Activated CD8-positive, alpha-beta T cell treated with anti-CD3 and anti-CD28 coated beads, Interleukin-2, amount 10 ng/mL, durations not matched to agents 7 days and 5 days (primary cell): ENCODE measurements at places on chromosomes 13 and 19. TPM values are rescaled to one million over a fixed set of nuclear protein-coding genes. Genes with fewer than 3 reads are reported as not detected.

Gene ZNF729
- total RNA-seq, result not detected

GRCh38 chr13:92538164-92538563 lies 688.4 kb upstream of the GPC6 start:
- no peaks in the 10 kb centered on the region for H3K27me3 ChIP-seq
- no peak overlapping the region for H3K27ac ChIP-seq
- no peaks in the 10 kb centered on the region for H3K36me3 ChIP-seq
- H3K4me3 ChIP-seq, result no peak overlapping the region
- no peak for DNase-seq

GRCh38 chr13:50357136-50357535 lies 341.9 kb downstream of the KCNRG start:
- H3K36me3 ChIP-seq, result no peaks in the 10 kb centered on the region
- no peak overlapping the region for H3K4me3 ChIP-seq

- no peak overlapping the region for H3K27ac ChIP-seq
- peaks cover 2% of the 10 kb centered on the region for H3K27me3 ChIP-seq
- H3K36me3 ChIP-seq, result no peaks in the 10 kb centered on the region
- DNase-seq, result no peak
- H3K4me3 ChIP-seq, result no peak overlapping the region
Observed at GRCh38 chr13:95485045-95485517, 67.4 kb upstream of the CLDN10 start.

DNA sequence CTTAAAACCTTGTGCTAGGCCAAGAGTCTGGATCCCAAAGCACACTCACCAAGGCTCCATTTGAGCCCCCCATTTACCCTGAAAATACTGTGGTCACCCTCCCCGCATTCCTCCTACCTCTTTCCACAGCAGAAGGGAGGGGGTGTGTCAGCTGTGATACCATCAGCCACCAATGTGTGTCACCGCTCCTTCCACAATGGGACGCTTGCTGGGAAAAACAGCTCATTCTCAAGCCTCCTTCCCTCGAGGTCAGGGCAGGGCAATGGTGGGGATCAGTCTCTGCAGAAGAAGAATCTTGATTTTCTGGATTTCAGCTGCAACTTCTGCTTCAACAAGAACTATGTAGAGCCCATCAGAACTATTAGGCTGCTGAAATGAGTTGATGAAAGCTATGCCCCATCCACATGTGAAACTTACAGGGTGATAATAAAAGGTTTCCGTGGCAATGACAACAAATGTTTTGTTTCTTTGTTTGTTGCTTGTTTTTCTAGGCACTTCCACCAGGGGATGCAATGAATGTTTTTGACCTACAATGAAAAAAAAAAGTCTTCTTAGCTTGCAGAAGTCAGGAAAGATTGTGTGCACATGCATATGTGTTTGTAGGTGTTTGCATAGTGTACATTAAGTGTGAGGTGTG lies 26.4 kb upstream of the ZNF507 start:
- no peak overlapping the region for H3K27ac ChIP-seq
- peak; percentile 22 for DNase-seq
- H3K36me3 ChIP-seq, result no peaks in the 10 kb centered on the region
- peaks cover 3% of the 10 kb centered on the region for H3K27me3 ChIP-seq
- H3K4me1 ChIP-seq, result no peaks in the 10 kb centered on the region

Gene UBL5
- total RNA-seq, result 395 TPM

DNA sequence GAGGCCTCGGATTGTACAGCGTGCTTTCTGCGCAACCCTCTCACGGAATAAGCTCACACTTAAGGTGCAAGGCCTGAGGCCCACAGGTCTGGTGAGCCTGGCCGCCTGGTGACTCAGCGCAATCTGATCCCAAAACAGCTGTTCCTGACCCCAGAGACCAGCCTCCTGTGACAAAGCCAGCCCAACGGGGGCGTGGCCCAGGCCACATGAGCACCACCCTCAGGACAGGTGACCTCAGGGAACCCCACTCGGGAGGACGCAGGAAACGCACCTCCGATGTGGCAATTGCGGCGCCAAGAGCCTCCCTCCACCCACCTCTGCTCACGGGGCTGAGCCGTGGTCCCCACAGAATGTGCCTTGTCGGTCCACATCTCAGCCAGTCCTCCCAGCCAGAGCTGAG lies 26.4 kb downstream of the GRTP1 start:
- no peaks in the 10 kb centered on the region for H3K27me3 ChIP-seq
- no peaks in the 10 kb centered on the region for H3K36me3 ChIP-seq
- H3K4me1 ChIP-seq, result no peaks in the 10 kb centered on the region

Gene POLD1
- 163 TPM for total RNA-seq

Gene ZNF284
- 2.2 TPM for total RNA-seq

Gene PGLYRP2
- total RNA-seq, result not detected

Gene SMIM44
- not detected for total RNA-seq

DNA sequence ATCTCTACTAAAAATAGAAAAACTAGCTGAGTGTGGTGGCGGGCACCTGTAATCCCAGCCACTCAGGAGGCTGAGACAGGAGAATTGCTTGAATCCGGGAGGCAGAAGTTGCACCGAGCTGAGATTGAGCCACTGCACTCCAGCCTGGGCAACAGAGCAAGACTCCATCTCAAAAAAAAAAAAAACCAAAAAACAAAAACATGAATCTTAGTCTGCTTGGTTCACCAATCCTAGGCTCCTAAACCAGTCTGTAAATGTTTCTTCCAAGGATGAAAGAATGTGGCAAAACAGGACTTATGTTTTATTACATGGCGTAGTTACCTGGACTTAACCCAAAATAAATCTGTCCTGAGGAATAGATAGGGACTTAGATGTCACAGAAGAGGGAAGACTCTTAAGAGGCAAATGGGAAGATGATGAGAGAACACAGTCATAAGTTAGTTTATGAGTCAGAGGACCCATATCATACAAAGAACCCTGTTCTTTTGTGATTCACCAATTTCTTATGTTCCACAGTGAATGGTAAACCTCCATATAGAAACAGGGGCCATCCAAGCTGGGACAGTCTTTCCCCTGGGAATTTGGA lies 6.9 kb upstream of the FBXL3 start:
- no peaks in the 10 kb centered on the region for H3K36me3 ChIP-seq
- no peak overlapping the region for H3K4me3 ChIP-seq
- H3K27me3 ChIP-seq, result no peaks in the 10 kb centered on the region
- peaks cover 5% of the 10 kb centered on the region for H3K4me1 ChIP-seq

- H3K27me3 ChIP-seq, result no peaks in the 10 kb centered on the region
- DNase-seq, result no peak
- no peaks in the 10 kb centered on the region for H3K36me3 ChIP-seq
- H3K4me1 ChIP-seq, result peaks cover 6% of the 10 kb centered on the region
- no peak overlapping the region for H3K4me3 ChIP-seq
- no peak overlapping the region for H3K27ac ChIP-seq
Observed at GRCh38 chr19:49741210-49741844, 21.8 kb downstream of the TSKS start.

- peaks cover 5% of the 10 kb centered on the region for H3K27me3 ChIP-seq
- no peak overlapping the region for H3K27ac ChIP-seq
- DNase-seq, result no peak
- no peak overlapping the region for H3K4me3 ChIP-seq
Observed at GRCh38 chr19:33278403-33279269, 23.7 kb downstream of the CEBPA start.

DNA sequence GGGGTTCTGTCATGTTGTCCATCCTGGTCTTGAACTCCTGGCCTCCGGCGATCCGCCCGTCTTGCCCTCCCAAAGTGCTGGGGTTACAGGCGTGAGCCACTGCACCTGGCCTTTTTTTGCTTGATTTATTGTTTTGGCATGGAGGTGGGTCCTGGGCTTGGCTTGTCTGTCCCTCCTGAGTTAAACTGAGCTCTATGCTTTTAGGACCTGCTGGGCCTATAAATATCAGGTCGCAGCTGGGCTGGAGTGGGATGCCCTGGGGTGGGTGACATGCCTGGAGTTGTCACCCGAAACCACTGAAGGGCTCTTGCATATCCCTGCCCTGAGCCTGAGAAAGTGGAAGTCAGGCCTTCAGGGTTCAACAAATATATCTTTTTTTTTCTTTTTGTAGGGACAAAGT lies 5.5 kb downstream of the ARRDC5 start:
- H3K27me3 ChIP-seq, result no peaks in the 10 kb centered on the region
- no peak for DNase-seq
- no peaks in the 10 kb centered on the region for H3K36me3 ChIP-seq
- no peak overlapping the region for H3K27ac ChIP-seq
- H3K4me3 ChIP-seq, result no peak overlapping the region

Gene PGLYRP1
- total RNA-seq, result not detected

- DNase-seq, result no peak
- H3K27me3 ChIP-seq, result no peaks in the 10 kb centered on the region
- no peak overlapping the region for H3K4me3 ChIP-seq
- H3K27ac ChIP-seq, result no peak overlapping the region
Observed at GRCh38 chr19:2811221-2811722, 8.4 kb upstream of the ZNF554 start.

- H3K27me3 ChIP-seq, result no peaks in the 10 kb centered on the region
- H3K27ac ChIP-seq, result no peak overlapping the region
- H3K4me1 ChIP-seq, result no peaks in the 10 kb centered on the region
- no peak overlapping the region for H3K4me3 ChIP-seq
- H3K36me3 ChIP-seq, result peaks cover 9% of the 10 kb centered on the region
Observed at GRCh38 chr19:32909257-32909656, 39.7 kb upstream of the SLC7A9 start.

DNA sequence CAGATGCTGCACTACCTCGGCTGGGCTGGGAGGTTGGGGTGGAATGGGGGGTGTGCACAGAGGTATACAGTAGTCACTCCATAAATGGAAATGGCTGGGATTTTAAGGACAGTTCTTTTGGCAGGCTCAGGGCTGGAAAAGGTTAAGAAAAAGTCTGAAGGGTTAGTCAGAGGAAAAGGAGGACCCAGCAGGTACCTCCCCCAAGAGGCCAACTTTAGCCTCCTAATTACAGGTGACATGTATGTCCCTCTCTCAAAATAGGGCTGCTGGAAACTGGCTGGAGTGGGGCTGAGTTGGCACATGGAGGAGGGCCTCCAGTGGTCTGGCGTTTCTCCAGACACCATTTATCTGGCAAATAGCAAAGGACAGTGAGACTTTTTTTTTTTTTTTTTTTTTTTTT lies 994 bp downstream of the CCDC194 start:
- H3K4me1 ChIP-seq, result peaks cover 35% of the 10 kb centered on the region
- no peak for DNase-seq
- H3K4me3 ChIP-seq, result no peak overlapping the region
- peaks cover 15% of the 10 kb centered on the region for H3K27me3 ChIP-seq
- H3K36me3 ChIP-seq, result peaks cover 17% of the 10 kb centered on the region
- H3K27ac ChIP-seq, result no peak overlapping the region

Gene ZSCAN4
- total RNA-seq, result not detected
